A549 (cell line): ENCODE measurements at places on chromosomes 1 and 21.

DNA sequence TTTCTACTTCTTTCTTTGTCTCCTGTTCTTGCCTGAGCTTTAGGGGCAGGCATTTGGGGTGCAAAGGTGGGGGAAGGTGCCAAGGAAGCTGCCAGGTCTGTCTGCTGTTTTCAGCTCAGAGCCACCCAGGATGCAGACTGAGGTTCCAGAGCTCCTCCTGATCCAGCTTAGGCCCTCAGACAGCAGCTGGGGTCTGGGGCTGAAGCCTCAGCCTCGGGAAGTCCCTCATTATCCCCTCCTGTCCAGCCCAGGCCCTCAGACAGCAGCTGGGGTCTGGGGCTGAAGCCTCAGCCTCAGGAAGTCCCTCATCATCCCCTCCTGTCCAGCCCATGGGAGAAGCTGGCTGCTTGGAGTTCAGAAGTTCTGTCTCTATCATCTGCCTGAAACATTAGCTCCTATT lies 257.7 kb upstream of the CSF3R start:
- DNase-seq, result no peak

DNA sequence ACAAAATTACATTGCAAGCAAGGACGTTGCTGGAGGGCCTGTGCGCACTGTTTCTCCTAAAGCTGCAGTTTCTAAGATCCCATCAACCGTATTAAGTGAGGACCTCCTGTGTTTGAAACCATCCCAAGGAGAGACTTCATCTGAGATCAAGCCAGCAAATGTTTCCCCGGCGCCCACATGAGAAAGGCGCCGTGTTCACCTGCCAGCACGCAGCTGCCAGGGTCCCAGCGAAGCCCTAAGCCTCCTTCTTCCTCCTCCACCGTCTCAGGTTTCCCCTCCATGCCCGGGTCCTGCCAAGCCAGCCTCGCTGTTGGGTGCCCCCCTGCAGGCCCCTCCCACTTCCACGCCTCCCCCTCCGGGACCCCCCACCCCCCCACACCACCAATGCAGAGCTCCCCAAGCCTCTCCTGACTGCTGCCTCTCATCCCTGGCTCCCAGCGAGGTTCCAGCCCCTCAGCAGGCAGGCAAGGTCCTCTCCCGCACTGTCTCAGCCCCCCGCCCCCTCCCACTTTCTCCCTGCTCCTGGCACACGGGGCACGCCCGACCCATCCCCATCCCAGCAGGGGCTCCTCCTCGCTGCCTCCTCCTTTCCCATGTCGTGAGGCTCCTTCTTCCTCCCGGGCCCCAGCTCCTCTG lies 8.6 kb upstream of the TFF1 start:
- DNase-seq, result no peak

DNA sequence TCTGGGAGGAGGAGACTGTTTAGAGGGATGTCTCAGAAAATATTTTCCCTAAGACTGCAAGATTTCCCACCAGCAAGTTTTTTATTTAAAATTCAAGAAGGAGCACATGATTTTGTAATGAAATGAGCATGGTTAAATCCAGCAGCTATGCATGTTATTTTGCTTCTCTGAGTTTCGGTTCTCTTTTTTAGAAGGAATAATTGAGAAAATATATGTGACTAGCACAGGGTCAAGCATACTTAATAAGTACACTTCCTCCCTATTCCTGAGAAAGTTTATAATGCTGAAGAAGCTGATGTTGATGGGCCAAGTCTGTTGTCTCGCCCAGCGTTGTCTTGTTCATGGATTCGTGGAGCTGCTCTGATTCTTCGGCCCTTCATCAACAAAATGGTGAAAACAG lies 51.2 kb downstream of the EXO1 start:
- DNase-seq, result no peak

- DNase-seq, result no peak
Observed at GRCh38 chr21:17708522-17709265, 96.0 kb upstream of the BTG3 start.

GRCh38 chr21:16264319-16264718 lies 534.5 kb downstream of the USP25 start:
- no peak for DNase-seq

- DNase-seq, result no peak
Observed at GRCh38 chr21:24995216-24995615, 612.1 kb downstream of the MRPL39 start.

- no peak for DNase-seq
Observed at GRCh38 chr1:214970016-214970415, 112.5 kb upstream of the KCNK2 start.

GRCh38 chr1:44040846-44041245 lies 9.6 kb upstream of the SLC6A9 start:
- no peak for DNase-seq

- DNase-seq, result peak; percentile 22
Observed at GRCh38 chr1:234107416-234108021, 203.0 kb downstream of the SLC35F3 start.
